ENCODE measurements at places on chromosomes 7 and 10. TPM values are rescaled to one million over a fixed set of nuclear protein-coding genes. Genes with fewer than 3 reads are reported as not detected.

- DNase-seq, result no peak
Measured at GRCh38 chr10:31219306-31219705, 99.7 kb upstream of the ZEB1 start.

GRCh38 chr10:102713539-102713813 is 721 bp downstream of the ARL3 start:
- DNase-seq, result no peak

DNA sequence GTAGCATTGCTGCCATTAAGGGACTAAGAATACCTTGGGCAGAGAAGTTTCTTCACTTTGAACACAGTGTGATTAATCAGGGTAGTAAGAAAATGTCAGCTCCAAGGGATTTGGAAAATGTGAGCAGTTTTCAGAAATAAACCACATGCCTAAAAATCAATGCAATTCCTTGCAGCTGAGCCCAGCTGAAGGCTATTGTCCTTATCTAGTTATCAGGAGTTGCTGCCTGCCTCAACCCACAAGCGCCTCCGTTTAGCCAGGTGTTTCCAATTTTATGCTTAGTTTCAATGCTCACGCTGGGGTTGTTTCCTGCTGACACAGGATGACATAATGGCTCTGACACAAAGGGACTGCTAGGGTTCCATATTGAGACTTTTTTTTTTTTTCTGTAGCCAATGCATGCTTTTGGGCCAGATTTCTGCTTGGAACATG is 132.3 kb upstream of the ANK3 start:
- no peak for DNase-seq

The OR6V1 gene
- not detected for total RNA-seq

The ENTPD1 gene
- total RNA-seq, result 7.2 TPM

- no peak for DNase-seq
Measured at GRCh38 chr10:130421909-130422308, 285.7 kb downstream of the GLRX3 start.

DNA sequence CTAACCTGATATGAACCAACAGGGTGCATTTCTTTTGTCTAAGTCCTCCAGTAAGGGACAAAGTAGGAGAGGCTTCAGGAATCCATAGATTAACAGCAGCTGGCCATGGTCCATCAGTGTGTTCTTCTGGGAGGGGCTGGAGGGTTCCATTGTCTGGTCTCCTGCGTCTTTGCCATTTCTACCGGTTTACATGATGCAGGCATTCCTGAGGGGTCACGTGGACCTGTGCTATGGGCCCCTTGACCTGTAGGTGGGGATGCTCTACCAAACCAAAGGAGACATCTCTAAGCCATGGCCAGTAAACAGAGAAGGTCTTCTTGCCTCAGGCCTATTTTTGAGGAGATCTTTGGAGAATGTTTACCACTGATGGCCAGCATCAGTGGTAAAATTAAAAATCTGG is 28.7 kb upstream of the HABP2 start:
- no peak for DNase-seq

GRCh38 chr10:102452672-102453340 is 1.5 kb upstream of the C10orf95 start:
- no peak for DNase-seq

DNA sequence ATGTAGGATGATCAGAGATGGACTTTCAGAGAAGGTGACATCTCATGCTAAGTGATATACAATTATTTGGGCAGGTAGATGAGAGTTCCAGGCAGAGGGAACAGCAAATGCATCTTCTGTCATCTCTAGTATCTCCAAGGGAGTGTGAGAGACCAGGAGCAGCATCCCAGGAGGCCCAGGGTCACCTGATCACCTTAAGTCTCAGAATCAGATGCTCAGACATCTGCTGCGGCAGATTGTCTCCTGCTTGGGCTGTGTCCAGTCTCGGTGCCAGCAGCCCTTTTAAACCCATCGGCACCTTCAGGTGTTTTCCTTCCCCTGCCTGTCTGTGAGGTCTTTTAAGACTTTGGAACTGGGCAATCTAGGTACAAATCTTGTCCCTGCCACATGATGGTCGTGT is 690.6 kb downstream of the LRMDA start:
- DNase-seq, result no peak

DNA sequence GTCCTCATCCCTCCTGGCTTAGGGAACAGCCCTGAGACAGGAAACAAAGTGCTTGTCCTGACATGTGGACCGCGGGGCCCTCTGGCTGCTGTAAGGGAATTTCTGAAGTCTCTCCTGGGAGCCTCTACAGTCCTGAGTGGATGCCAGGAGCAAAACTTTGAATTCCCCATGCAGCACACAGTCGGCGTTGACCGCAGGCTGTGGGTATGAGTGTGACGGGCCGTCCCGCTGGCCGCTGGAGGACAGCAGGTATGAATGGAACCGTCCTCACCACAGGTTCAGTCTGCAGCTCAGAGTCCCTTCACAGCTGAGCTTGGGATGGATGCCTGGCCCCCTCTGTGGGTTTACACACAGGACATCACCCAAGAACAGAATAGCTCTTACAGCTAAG is 94.9 kb downstream of the GPR26 start:
- DNase-seq, result no peak

The SFTPA1 gene
- 1.0 TPM for total RNA-seq

GRCh38 chr7:138398857-138399256 is 61.2 kb upstream of the TRIM24 start:
- no peak for DNase-seq

DNA sequence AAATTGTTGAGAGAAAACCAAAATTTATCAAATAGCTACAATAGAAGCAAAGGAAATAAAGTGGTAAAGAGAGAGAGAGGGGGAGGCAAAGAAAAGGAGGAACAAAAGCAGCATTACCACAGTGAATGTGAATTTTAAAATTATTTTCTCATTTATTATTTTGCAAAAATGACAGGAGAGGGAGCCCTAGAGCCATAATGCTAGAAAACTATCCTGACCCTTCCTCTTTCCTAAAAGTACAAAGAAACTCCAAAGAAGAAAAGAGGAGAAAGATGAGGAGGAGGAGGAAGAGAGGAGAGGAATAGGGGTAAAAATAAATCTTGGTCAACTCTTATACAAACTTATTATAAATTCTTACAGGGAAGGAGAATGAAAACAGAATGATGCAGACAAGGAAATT is 921.5 kb downstream of the NRG3 start:
- no peak for DNase-seq

GRCh38 chr7:137820677-137821420 is 25.9 kb downstream of the DGKI start:
- peak; percentile 25 for DNase-seq

- no peak for DNase-seq
Measured at GRCh38 chr10:63256009-63256773, 123.1 kb downstream of the NRBF2 start.

DNA sequence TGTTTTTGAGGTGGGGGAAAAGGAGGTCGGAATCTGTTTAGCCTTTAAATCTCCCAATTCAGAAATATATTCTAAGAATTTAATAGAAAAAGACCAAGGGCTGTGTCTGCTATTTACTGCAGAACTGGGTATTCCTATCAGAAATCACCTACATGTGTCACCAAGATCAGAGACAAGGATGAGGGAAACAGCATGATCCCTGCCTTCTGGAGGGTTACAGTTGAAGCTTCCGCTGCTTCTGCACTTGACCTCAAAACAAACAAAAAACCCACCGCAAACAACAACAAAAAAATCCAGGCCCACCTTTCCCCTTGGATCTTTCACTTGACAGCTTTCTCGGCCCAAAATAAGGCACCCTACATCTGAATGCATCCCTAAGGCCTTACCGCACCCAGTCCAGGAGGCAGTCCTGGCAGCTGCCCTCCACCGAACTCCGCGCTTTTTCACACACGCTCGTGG is 750 bp upstream of the CDK14 start:
- DNase-seq, result no peak

DNA sequence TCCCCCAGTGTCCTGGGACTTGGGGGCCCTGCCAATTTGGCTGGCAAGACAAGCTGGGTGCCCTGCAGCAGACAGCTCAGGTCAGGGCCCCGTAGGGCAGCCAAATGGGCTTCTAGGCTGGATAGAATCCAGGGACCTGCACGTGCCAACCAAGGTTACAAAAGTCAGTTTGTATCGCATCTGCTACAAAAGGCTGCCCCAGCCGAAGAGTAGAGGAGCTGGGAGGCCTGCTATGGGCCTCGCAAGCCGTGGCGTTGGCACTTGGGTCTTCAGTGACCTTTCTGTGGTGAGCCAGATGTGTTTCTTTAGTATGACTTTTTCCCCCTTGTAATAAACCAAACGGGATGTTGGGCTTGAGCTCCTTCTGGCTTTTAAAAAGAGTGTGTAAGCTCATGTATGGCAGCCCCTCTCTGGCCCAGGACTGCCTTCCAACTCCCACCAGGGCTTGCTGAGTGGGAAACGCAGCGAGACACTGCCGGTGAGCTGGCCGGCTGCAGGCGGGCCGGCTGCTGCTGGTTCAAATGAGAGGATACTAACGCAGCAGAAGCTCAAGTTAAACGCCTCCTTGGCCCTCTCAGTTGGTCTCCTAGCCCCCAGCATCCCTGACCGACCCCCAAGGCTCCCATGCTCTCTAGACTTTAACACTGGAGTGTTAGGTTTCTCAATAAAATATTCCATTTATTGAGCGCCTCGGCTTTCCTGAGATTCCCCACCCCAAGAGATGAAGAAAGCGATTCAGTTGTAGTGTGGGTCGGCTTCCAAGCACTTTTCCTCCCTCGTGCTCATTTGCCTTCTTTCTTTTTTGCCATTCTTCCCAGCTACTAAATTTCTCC is 3.1 kb upstream of the HOXA10 start:
- peak; percentile 45 for DNase-seq

DNA sequence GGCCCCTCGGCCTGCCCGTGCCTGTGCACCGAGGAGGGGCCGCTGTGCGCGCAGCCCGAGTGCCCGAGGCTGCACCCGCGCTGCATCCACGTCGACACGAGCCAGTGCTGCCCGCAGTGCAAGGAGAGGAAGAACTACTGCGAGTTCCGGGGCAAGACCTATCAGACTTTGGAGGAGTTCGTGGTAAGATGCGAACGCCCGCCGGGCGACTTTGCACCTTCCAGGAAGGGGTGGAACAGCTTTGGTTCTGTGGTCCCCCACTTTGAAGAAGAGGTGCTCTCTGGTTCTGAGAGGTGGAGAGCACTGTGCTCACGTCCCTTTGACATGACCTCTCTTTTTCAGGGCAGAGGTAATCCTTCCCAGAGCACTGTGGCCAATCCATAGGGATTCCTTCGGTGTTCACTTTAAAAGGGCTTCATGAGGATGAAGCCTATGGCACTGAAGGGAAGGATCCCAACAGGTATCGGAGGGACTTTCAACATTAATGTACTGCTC is 2.6 kb downstream of the VWC2 start:
- DNase-seq, result no peak

- DNase-seq, result no peak
Measured at GRCh38 chr10:112490545-112490944, 43.5 kb downstream of the VTI1A start.

DNA sequence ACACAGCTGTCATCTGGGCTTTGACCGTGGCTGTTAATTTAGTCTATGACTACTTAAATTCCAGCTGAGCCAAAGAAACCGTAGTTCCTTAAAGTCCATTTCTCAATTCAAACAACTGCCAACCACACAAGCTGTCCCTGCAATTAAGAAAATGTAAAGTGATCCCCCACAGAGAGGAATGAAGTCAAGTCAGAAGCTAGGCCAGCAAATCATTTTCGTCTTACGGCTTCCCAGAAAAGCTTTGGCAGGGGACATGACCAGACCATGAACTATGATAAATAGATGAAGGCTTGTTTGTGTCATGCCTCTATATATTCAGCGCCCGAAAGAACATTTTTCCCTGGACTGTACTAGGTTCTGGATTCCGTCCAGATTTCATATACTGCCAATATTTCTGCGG is 54.6 kb downstream of the HACD1 start:
- DNase-seq, result no peak

GRCh38 chr7:24718431-24718831 is 38.8 kb downstream of the GSDME start:
- DNase-seq, result no peak

- DNase-seq, result no peak
Measured at GRCh38 chr7:115910541-115911164, 119.9 kb downstream of the TFEC start.

The GBX1 gene
- not detected for total RNA-seq

The ZNF800 gene
- 26.9 TPM for total RNA-seq

The SCD gene
- 40.7 TPM for total RNA-seq

DNA sequence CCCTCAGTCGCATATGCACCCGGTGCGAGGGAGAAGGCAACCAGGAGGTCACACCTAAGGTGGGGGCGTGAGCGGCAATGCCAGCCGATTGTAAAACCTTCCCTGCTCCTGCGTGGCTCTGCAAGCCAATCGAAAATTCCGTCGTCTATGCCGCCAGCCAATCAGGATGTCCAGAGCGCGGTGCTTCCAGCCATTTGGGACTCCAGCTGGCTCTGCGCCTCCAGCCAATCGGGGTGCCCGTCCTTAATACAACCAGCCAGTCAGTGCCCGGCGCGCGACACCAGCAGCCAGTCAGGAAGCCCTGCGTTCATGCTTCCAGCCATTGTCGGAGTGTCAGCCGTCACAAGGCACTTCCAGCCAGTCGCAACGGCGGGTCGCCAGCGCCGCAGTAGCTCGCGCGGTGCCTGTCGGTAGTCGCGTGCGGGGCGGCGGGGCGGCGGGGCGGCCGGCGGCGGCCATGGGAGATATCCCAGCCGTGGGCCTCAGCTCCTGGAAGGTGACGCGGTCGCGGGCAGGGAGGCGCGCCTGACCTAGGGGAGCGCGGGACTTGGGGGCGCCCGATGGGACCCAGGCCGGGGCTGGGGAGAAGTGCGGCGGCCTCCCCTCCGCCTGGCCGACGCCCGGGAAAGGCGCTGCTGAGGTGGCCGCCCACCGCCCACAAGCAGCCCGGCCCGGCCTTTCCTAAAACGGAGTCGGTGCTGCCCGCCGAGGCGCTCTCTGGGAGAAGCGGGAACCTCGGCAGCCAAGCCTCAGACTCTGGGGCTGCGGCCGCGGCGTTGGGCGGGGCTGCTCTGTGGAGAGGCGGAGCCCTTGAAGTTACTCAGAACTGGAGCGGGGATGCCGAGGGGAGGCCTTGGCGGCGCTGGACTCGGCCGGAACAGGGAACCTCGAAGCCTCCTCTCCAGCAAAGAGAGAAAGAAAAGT is at the start of gene AKR1E2:
Gene AKR1E2 (plus strand): TSS at position 340 of the 924 bp plus-strand sequence. CDS start 118 bp downstream, at position 458.
- peak; percentile 91 for DNase-seq

The OR6B1 gene
- total RNA-seq, result not detected

DNA sequence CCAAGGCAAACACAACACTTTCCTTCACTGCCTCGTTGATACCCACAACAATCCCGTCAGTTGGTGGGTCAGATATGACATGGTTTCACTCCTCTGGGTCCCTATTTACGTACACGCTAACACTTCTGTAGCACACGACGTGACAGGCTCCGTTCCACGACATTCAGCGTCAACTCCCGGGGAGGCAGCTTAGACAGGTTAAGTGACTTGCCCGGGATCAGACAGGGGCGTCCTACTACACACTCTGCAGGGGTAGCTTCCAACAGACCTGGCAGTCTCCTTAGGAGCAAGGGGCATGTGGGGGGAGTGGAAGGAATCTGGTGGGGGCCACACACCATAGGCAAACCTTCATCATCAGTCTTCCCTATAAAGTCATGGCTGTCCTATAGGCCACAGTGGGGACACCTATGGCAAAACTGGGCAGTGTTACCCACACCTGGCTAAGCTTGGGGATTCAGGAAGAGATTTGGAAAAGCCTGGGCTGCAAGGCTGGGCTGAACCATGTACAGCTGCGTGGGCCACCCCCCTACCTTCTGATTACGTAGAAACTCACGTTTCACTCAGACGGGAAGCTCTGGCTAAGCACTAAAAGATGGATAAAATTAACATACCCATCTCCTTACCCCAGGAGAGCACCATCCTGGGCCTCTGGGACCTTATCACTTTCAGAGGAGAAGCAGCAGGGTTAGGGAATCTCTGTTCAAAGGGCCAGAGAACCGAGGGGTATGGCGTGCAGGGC is 2.0 kb downstream of the TYSND1 start:
- no peak for DNase-seq

Data from mucosa of descending colon (tissue), 3 donors.